ENCODE measurements at places on chromosomes 12 and 14.

GRCh38 chr14:74169906-74170305 lies 69.3 kb upstream of the VSX2 start:
- no peak for DNase-seq

- DNase-seq = no peak
Measured at GRCh38 chr14:96235426-96235825, 20.6 kb upstream of the BDKRB1 start.

DNA sequence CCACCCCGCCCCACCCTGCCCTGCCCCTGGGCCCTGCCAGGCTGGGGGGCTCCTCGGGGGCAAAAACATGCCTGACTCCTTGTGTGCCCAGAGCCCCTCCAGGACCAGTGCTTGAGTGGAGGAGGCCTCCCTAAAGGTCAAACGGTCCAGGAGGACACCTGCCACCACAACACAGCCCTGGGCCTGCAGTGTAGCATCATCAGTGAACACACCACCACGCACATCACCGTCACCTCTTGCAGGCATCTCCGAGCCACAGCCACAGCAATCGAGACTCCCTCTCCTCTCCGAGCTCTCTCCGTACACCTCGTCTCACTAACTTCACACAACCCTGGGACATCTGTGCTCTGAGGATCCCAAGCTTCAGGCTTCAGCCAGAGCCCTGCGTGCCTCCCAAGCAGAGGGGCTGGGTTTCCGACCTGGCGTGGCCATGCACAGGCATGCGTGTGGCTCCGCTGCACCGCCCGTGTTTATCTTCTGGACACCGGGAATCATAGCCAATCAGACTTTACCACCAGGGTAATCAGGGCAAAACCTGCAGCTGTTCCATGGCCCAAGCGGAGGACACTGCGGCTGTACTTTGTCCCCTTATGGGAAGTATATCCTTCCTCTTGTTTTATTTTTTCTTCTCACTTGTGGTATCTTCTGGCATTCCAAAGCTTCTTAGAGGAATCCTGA lies 6.2 kb upstream of the DIO3 start:
- no peak for DNase-seq

GRCh38 chr14:57897144-57897748 lies 31.4 kb upstream of the SLC35F4 start:
- no peak for DNase-seq
